ENCODE measurements at places on chromosomes 16 and 17. TPM values are rescaled to one million over a fixed set of nuclear protein-coding genes. Genes with fewer than 3 reads are reported as not detected.

Gene TMEM219
- 52.7 TPM for total RNA-seq

Gene MMP25
- 1.3 TPM for total RNA-seq

Gene C17orf78
- not detected for total RNA-seq

- no peaks in the 10 kb centered on the region for H3K4me1 ChIP-seq
- H3K27me3 ChIP-seq: no peaks in the 10 kb centered on the region
- no peak for DNase-seq
- no peaks in the 10 kb centered on the region for H3K36me3 ChIP-seq
- H3K4me3 ChIP-seq: no peak overlapping the region
Measured at GRCh38 chr16:27374221-27374803, 27.7 kb upstream of the IL21R start.

DNA sequence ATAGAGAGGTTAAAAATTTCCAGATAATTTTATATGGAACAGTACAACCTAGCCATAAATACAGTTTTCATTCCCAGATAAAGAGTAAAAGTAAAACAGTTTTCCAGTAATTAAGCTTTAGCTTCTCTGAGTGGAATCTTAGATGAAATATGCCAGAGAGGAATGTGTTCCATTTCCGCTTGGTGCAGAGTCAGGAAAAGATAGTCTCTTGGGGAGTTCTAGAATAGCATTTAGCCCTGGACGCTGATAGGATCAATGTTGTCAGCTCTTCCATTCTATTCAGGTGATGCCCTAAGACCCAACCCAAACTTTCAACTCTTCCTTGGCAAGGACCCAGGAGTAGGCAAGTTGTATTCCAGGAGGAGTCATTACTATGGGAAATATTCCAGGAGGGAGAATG, 30.9 kb upstream of the ABCA3 start:
- H3K4me3 ChIP-seq: no peak overlapping the region
- DNase-seq: peak; percentile 45
- no peaks in the 10 kb centered on the region for H3K4me1 ChIP-seq
- no peaks in the 10 kb centered on the region for H3K36me3 ChIP-seq
- no peak overlapping the region for H3K27ac ChIP-seq

GRCh38 chr17:60139438-60140285, 10.1 kb upstream of the CA4 start:
- no peaks in the 10 kb centered on the region for H3K36me3 ChIP-seq
- H3K4me1 ChIP-seq: peaks cover 9% of the 10 kb centered on the region
- DNase-seq: peak; percentile 65

- no peak overlapping the region for H3K4me3 ChIP-seq
- no peaks in the 10 kb centered on the region for H3K4me1 ChIP-seq
- no peaks in the 10 kb centered on the region for H3K36me3 ChIP-seq
- H3K27me3 ChIP-seq: no peaks in the 10 kb centered on the region
- no peak for DNase-seq
Measured at GRCh38 chr16:66164581-66165247, 201.8 kb upstream of the CDH5 start.

DNA sequence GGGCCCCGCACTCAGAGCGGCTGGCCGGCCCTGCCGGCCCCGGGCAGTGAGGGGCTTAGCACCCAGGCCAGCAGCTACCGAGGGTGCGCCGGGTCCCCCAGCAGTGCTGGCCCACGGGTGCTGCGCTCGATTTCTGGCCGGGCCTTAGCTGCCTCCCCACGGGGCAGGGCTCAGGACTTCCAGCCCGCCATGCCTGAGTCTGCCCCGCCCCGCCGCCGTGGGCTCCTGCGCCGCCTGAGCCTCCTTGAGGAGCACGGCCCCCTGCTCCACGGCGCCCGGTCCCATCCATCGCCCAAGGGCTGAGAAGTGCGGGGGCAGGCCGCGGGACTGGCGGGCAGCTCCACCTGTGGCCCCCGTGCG, 67.9 kb upstream of the AMZ2 start:
- no peak overlapping the region for H3K27ac ChIP-seq
- H3K4me1 ChIP-seq: no peaks in the 10 kb centered on the region
- H3K4me3 ChIP-seq: no peak overlapping the region

GRCh38 chr17:77508047-77508715, 367.4 kb downstream of the SEC14L1 start:
- no peaks in the 10 kb centered on the region for H3K27me3 ChIP-seq
- DNase-seq: no peak

- no peaks in the 10 kb centered on the region for H3K4me1 ChIP-seq
- no peaks in the 10 kb centered on the region for H3K36me3 ChIP-seq
- peaks cover 12% of the 10 kb centered on the region for H3K27me3 ChIP-seq
- no peak for DNase-seq
Measured at GRCh38 chr16:11450136-11450535, 104.9 kb downstream of the RMI2 start.

DNA sequence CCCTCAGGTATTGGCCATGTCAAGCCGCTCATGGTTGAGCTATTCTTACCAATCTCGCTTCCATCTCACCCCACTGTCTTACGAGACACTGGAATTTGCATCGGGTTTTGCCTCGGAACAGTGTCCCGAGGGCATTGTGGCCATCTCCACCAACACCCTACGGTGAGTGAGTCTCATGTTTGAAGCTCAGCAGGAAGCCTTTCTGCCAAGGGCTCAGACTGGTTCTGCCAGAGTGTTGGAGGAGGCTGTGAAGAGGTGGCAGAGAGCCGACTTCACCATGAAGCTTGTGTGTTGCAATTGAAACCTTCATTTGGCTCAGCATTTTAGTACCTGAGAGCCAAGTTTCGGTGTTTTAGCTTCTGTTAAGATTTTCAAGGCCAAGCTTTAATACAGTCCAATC, 38.0 kb downstream of the SF3B3 start:
- peaks cover 99% of the 10 kb centered on the region for H3K36me3 ChIP-seq
- DNase-seq: no peak
- H3K27me3 ChIP-seq: no peaks in the 10 kb centered on the region
- H3K4me1 ChIP-seq: no peaks in the 10 kb centered on the region

DNA sequence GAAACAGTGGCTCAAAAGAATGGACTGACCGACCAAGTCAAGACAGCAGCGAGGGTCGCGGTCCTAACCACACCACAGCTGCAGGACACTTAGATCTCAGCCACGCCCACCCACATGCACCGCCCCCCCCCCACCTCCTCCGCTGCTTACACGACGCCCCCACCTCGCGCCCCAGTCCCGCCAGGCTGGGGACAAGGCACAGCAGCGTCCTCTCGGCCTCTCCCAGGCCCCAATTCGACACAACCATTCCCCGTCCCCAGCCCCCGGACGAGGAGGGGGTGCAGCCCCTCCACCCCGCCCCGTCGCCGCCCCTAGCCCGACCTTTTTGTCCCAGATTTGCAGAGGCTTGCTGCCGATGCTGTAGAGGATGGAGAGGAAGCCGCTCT, 477 bp downstream of the CFAP20 start:
- no peaks in the 10 kb centered on the region for H3K27me3 ChIP-seq
- H3K27ac ChIP-seq: peak overlapping the region; percentile 92
- peak overlapping the region; percentile 95 for H3K4me3 ChIP-seq
- no peaks in the 10 kb centered on the region for H3K36me3 ChIP-seq
- peaks cover 33% of the 10 kb centered on the region for H3K4me1 ChIP-seq

DNA sequence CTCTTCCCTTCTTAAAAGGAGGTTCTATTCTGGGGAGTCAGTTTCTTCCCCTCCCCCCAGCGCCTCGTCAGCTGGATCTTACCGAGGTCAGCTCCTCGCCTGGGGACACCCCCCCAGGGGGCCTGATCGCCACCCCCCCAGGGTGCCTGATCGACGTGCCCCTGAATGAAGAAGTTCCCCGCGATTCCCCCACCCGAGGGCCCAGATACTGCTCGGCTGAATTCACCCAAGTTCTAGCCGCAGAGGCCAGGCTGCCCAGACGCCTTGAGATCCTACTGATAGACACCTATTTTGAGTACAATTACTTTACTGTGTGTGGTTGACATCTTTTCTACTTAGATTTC, 1.4 kb downstream of the RAB11FIP3 start:
- H3K4me1 ChIP-seq: peaks cover 8% of the 10 kb centered on the region
- H3K36me3 ChIP-seq: no peaks in the 10 kb centered on the region
- H3K27ac ChIP-seq: no peak overlapping the region
- H3K4me3 ChIP-seq: peak overlapping the region; percentile 89
- H3K27me3 ChIP-seq: no peaks in the 10 kb centered on the region
- no peak for DNase-seq

DNA sequence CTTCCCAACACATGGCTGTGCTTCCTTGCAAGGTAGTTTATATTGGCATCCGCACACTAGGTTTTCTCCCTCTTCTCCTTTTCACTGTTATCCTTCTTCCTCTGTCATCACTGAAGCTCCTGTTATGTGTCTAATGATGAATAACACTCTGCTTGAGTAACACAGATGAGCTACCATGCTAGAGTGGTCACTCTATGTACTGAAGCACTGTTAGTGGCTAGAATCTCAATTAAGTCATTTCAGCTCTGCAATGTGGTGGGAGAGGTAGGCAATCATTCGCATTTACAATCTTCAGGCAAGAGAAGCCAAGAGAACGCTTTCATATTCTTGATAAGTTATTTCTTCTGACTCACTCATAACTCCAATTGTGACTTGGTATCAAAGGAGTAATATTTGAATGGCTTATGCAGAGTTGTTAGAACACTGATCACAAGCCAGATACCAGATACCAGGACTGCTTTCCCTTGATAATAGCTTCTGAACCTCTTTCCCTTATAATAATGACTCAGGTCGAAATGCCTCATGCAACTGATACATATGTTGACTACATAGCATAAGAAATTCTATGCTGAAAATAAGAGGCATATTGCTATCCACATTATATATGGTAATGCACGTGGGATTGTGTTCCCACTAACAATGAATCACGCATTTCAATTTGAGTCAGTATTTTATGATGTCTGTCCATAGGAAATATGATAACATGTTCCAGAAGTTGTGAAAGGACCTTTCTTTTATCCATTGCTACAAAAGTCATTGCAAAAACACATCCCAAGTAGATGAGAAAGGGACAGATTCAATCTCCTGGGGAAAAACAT, 158.0 kb upstream of the HS3ST3A1 start:
- no peak for DNase-seq
- H3K27me3 ChIP-seq: no peaks in the 10 kb centered on the region
- H3K27ac ChIP-seq: no peak overlapping the region
- no peak overlapping the region for H3K4me3 ChIP-seq
- no peaks in the 10 kb centered on the region for H3K4me1 ChIP-seq

- H3K4me3 ChIP-seq: no peak overlapping the region
- no peak overlapping the region for H3K27ac ChIP-seq
- no peaks in the 10 kb centered on the region for H3K36me3 ChIP-seq
- peaks cover 19% of the 10 kb centered on the region for H3K27me3 ChIP-seq
Measured at GRCh38 chr16:11526655-11527350, 59.9 kb downstream of the LITAF start.

DNA sequence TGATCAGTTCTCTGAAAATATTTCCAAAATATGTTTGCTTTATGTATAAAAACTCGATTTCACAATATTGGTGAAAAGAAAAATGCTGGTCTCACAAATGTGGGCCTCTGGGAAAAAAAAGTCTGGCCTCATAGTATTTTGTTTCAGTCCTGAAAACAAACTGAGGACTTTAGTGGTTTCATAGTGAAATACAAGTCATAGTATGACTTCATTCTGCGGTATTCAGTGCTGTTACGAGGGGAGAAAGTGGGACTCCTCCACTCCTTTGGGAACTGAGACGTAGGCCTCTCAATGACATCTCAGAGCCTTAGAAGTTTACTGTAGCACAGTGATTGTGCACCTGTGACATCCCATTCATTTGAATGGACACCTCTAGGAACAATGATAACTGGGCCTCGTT, 56.0 kb downstream of the CYB561 start:
- H3K27me3 ChIP-seq: no peaks in the 10 kb centered on the region
- no peaks in the 10 kb centered on the region for H3K4me1 ChIP-seq
- no peak overlapping the region for H3K27ac ChIP-seq

DNA sequence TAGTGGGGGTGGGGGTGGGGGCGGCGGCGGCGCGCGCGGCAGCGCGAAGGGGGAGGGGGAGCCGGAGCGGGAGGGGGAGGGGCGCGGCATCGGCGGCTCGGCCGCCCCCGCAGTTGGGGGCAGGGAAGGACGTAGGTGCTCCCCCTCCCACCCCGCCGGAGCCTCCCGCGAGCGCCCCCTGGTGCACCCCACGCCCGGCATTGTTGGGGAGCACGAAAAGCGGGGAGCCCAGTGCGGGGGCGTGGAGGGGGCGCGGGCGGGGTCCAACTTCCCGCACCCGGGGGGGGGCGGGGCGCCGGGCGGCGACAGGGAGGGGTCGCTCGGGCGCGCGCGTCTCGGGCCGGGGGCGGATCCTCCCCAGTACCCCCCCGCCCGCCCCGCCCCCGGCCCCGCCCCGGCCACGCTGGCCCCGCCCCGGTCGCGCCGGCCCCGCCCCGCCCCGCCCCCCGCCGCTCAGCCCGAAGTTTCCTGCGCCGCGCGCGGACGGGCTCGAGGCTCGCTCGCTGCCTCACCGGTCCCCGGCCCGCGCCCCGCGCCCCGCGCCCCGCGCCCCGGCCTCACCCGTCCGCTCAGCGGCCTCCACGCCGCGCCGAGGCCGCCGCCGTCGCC, at the start of gene CACNA1H:
Gene CACNA1H (plus strand): TSS at position 456 of the 609 bp plus-strand sequence. CDS start 632 bp downstream, outside the sequence.
- peak; percentile 74 for DNase-seq
- H3K27me3 ChIP-seq: no peaks in the 10 kb centered on the region
- H3K27ac ChIP-seq: peak within 1 kb of the TSS; percentile 55
- peaks cover 41% of the 10 kb centered on the region for H3K4me1 ChIP-seq

DNA sequence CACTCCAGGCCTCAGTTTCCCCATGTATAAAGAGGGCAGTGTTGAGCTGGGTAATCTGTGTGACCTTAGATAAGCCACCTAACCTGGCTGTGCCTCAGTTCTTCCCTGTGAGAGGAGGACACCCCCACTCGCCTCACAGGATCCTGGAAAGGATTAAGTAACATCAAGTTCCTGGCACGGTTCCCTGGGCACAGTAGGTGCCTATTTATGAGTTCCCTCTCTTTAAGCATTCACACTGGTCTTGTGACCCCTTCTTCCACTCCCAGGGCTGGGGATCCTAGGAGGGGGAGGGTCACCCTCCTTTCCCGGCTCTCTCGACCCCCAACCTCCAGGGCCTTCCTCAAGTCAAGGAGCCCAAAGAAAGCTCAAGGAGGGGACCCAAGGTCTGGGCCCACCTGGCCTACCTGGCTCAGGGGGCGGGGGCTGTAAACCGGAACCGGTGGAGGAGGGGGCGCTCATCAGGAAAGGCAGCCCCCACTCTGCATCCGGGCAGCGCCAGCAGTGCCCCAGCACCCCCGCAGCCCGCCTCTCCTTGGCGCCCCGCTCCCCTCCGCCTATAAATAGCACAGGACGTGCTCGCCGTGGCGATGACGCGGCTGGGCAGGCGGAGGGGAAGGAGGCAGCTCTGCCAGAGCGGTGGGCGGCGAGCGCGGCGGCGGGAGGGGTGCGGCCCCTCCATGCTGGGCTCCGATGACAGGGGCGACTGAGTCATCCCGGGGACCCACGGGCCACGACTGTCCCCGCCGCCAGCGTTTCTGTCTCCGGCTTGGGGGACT, 9.4 kb downstream of the RPL19 start:
- peak overlapping the region; percentile 32 for H3K4me3 ChIP-seq
- peak; percentile 71 for DNase-seq
- H3K27ac ChIP-seq: peak overlapping the region; percentile 82
- no peaks in the 10 kb centered on the region for H3K36me3 ChIP-seq
- peaks cover 22% of the 10 kb centered on the region for H3K4me1 ChIP-seq

GRCh38 chr17:219696-220095, 38.2 kb upstream of the DOC2B start:
- no peak overlapping the region for H3K4me3 ChIP-seq
- no peaks in the 10 kb centered on the region for H3K27me3 ChIP-seq
- no peak overlapping the region for H3K27ac ChIP-seq
- no peak for DNase-seq
